ENCODE measurements at places on chromosomes 4 and X.

DNA sequence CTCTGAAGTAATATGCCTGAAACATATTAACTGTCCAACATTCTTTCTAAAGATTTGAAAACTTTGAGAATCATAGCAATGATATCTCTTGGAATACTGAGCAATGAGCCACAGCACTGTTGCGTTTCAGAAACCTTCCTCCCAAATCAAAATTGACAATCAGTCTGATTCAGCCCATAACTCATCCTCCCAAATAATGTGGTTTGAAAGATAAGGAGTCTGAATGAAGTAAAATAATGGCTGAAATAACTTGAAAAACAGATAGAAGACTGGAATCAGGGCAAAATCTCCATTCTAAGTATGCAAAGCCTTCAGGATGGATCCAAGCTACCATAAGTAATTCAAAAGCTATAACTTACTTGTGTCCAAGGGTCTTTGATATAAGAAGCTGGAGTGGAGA lies 98.6 kb upstream of the PLS3 start:
- no peak for DNase-seq

GRCh38 chrX:136046295-136047015 lies 61.2 kb downstream of the SLC9A6 start:
- no peak for DNase-seq

DNA sequence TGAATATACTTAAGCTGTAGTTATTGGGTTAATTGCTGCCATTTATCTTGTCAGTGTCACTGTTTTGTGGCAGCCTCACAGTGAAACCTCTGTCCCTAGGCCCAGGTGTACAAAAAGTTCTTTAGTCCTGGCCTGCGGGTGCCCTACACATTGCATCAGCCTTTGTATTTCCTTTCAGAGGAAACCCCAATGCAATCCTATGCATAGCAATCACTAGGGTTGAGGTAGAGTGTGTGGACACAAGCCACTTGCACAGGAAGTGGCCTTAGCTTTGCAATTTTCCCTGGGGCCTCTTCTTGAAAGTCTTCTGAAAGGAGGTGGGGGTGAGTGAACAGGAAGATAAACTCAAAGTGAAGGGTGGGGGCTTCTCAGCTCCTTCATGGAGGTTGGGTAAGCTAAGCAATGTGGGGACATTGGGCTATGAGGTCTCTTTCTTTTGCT lies 27.8 kb downstream of the VSIG4 start:
- no peak for DNase-seq

- DNase-seq, result no peak
Measured at GRCh38 chrX:70426286-70427278, 3.5 kb downstream of the GDPD2 start.

DNA sequence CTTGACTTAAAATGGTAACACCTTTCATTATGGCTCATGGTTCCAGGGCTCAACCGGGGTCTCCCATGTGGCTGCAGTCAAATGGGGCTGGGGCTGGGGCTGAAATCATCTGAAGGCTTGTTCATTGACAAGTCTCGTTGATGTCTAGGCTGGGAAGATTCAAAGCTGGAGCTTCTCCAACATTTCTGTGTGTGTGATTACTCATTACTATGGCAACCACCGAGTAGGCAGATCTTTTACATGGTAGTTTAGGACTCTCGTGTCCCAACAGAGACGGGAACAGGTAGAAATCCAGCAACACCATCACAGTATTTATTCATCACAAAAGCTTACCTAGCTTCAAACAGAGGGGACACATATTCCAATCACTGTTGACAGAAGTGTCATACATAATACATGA lies 7.8 kb downstream of the YTHDC1 start:
- no peak for DNase-seq

GRCh38 chrX:100748108-100748507 lies 16.2 kb upstream of the SYTL4 start:
- no peak for DNase-seq

GRCh38 chr4:25310066-25310802 lies 2.3 kb upstream of the ZCCHC4 start:
- DNase-seq, result no peak

GRCh38 chr4:57410331-57411052 lies 300.3 kb upstream of the IGFBP7 start:
- DNase-seq, result no peak

DNA sequence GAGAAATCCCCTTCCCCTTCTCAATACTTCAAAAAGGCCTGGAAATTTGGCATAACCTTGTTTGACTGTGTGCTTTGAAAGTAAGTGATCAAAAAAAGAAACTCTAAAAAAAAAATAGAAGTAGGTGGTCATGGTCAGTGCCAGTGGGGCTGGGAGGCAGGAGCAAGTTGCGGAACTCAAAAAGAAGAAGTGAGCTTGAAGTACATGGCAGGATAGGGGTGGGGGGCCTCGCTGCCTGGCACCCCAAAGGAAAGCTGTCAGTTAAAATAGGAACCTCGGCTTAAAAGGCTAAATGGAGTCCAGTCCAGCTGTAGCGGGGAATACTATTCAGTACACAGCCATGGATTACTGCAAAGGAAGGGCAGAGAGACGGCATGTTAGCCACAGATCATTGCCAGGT lies 12.2 kb upstream of the NKRF start:
- DNase-seq, result no peak
